ENCODE measurements at places on chromosomes 5 and 9.

GRCh38 chr9:89797255-89797654 lies 192.4 kb downstream of the GADD45G start:
- DNase-seq, result no peak

DNA sequence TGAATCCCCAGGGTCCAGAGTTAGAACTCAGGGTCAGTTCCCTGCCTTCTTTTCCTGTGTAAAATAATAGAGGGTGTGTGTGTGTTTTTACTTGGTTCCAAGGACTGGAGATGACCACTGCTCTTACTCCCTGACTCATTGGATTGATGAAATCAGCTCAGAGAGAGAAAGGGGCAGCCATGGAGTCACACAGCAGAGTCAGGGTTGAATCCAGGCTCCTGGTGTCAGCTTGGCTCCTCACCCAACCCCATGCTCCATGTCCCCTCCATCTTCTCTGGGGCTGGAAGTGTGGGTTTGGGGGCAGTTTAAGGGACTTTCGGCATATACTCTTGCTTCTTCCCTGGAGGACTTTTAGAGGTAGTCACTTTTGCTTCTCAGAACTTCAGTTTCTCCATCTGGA lies 21.6 kb downstream of the DAB2IP start:
- no peak for DNase-seq

DNA sequence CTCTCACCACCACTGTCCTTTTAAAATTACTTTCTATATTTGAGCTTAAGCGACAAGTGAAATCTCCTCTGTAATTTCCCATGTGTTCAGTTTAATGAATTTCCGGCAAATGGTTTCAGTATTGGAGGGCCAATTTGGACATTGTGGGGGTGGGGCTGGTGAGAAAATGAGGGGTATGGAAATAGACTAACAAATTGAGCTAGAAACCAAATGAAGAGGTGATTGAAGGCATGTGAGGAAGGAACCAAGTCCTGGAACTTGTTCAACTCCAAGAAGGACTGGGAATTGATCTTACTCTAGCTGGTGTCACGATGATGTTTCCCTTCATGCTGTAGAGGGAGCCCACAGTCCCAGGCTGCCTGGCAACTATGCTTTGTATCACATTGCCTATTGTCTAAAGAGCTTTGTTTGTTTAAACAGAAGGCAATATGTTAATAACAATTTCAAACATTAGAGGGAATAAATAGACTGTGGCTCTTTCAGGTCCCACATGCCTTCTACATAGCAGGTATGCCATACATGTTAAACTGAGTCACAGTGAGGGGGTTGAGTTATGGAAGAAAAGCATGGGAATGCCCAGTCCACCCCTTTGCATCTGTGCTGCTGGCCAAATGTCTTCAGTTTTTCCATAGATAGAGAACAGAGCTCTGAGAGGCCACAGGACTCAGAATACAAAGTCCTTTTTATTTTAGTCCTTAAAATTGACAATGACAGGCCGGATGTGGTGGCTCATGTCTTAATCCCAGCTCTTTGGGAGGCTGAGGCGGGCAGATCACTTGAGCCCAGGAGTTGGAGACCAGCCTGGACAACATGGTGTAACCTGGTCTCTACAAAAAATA lies 25.0 kb upstream of the MATR3 start:
- DNase-seq, result no peak

DNA sequence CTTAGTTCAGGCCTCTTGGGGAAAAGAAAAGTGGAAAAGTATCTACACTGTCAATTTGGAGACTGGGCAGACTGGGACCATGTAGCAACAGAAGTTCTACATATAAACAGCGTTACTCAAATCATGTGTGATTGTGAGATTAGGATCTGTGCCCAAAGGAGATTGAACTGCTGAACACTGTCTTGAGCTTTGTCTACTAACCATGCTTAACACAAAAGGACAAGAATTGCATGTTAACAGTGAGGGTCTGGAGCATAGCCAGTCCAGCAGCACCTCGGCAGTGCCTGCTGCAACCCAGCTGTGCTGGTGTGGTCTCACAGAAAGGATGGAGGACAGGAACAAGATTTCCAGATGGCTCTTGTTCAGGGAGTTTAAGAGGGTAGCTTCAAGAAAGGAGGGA lies 5.7 kb downstream of the PAM start:
- peak; percentile 77 for DNase-seq

- no peak for DNase-seq
Measured at GRCh38 chr5:56479126-56479525, 246.0 kb upstream of the ANKRD55 start.

DNA sequence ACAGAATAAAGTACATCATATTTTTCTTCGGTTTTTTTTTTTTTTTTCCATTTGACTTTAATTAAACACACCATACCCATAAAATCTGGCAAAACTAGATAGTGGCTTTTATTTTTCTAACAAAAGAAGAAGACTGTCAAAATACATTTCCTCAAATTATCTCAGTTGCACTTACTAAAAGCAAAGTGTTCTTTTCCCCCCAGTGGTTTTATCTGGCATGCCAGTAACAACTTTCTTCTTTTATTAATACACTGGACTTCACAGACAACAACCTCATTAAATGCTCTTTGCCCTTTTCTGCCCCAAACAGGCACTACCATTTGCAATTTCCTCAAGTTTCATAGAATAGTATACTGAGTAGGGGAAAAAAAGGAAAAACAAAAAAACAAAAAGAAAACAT lies 1792.3 kb downstream of the EFNA5 start:
- no peak for DNase-seq

DNA sequence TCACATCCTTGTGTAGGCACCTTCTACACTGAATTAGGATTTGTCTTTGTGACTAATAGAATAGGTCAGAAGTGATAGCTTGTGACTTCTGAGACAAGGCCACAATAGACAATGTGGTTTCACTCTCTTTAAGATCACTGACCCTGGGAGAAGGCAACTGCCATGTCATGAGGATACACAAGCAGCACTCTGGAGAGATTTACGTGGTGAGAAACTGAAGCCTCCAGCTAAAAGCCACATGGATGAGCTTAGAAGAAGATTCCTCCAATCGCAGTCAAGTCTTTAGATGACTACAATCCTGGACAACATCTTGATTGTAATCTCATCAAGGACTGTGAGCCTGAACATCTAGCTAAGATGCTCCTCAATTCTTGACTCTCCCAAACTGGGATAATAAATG lies 206.6 kb downstream of the ESM1 start:
- DNase-seq, result no peak

DNA sequence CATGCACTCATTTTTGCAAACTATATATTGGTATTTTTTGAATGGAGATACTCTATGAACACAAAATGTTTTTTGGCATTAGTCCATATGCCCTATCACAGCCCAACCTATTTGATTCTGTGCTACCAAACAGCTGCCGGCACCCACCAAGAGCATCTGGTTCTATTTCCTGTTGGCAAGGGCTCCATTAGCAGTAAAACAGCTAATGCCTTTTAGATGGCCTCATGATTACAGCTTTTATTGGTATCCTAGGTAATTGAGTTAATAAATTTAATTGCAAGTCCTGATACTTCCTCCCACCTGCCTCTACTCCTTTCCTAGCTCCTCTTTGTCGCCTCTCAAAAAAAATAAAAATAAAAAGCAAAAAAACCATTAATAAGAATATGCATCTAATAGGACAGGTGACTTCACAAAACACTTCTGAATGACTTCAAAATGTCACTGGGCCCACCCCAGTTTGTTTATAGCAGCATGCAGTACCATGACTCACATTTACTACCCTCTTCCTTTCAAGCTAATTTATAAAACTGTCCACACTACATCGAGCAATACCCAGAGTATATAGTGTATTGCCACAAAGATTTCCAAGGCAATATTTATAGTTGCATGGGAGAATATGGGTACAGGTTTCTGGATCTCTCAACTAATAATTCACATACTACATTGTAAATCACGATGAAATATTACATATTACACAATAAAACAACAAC lies 620.4 kb downstream of the SLCO4C1 start:
- DNase-seq, result no peak

DNA sequence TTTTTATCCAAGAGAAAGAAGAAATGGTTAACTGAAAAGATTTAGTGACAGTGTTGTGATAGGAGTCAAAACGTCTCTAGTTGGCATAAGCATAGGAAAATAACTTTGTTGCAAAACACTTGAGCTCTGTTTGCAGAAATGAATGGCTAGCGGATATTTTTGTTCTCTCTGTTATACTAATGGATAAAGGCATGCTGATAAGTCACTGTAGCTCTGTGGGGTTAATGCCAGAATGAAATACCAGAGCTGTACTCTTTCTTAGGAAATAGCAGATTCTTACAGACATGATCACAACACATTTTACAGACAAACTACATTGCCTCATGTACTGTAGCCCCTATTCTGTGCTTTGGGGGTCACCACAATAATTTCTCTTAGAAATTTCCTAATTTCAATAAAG lies 202.8 kb downstream of the DMRTA1 start:
- DNase-seq, result peak; percentile 66

- no peak for DNase-seq
Measured at GRCh38 chr5:62689599-62690368, 111.2 kb downstream of the LRRC70 start.

- DNase-seq, result peak; percentile 98
Measured at GRCh38 chr5:142246258-142246657, 78.6 kb downstream of the SPRY4 start.
